CD4-positive, alpha-beta T cell treated with Interleukin-4 for 4 hours (primary cell): ENCODE measurements at places on chromosomes 6 and 20.

- DNase-seq, result no peak
Observed at GRCh38 chr20:6726761-6727160, 40.7 kb upstream of the BMP2 start.

GRCh38 chr20:36499723-36500501 lies 41.4 kb upstream of the MYL9 start:
- DNase-seq, result no peak

DNA sequence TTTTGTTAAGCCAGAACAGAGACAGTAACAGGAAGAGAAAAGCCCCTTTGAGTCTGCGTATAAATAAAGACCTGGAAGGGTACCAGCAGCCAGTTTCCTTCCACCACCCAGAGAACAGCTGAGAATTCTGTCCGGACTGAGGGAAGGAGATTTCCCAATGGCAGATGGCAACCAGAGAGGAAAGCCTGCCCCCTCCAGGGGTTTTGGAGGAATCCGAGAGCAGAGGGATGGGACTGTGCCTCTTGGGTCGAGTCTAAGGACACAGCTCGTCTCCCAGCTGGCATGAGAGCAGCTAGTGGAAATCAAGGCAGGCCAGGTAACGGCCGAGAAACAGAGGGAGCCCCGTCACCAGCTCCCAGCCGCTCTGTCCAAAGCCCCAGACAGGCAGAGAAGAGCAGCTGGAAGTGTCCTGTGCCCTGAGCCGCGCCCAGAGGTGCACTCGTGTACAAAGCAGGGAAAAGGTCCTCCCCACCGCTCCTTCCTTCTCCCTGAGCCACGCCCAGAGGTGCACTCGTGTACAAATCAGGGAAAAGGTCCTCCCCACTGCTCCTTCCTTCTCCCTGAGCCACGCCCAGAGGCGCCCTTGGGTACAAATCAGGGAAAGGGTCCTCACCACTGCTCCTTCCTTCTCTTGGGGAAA lies 134.0 kb upstream of the SNX9 start:
- no peak for DNase-seq

DNA sequence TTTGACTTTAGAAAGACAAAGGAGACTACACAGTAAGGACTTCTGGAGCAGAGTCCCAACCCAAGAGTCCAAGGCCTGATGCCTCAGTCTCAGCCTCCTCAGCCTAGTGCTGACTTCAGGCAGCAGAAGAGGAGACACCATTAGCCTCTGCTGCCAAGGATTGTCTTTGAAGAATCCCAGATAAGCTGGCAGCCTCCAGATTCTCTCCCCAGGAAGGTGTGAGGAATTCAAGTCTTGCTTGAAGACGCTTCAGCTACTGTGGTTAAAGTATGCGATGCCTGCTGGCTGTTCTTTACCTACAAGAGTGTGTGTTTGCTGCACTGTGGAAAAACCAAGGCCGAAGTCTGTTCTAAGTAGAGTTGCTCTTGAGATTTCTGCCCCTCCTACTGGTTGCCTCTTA lies 215.9 kb upstream of the TCF21 start:
- DNase-seq, result no peak

DNA sequence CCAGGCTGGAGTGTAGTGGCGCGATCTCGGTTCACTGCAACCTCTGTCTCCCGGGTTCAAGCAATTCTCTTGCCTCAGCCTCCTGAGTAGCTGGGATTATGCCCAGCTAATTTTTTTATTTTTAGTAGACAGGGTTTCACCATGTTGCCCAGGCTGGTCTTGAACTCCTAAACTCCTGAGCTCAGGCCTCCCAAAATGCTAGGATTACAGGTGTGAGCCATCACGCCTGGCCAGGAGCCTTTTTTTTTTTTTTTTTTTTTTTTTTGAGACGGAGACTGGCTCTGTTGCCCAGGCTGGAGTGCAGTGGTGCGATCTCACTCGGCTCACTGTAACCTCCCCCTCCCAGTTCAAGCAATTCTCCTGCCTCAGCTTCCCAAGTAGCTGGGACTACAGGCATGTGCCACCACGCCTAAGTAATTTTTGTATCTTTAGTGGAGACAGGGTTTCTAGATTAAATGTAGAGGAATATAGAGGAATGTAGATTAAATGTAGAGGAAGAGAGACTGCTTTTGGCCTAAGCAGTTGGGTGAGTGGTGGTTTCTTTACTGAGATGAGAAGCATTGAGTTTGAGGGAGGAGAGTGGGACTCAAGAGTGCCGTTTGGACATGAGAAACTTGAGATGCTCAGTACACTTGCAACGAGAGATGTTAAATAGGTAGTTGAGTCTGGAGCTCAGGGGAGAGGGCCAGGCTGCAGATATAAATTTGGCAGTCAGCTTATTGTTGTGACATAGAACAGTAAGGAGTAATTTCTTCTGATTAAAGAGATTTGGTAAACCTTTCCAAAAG lies 16.7 kb downstream of the VAPB start:
- DNase-seq, result no peak

DNA sequence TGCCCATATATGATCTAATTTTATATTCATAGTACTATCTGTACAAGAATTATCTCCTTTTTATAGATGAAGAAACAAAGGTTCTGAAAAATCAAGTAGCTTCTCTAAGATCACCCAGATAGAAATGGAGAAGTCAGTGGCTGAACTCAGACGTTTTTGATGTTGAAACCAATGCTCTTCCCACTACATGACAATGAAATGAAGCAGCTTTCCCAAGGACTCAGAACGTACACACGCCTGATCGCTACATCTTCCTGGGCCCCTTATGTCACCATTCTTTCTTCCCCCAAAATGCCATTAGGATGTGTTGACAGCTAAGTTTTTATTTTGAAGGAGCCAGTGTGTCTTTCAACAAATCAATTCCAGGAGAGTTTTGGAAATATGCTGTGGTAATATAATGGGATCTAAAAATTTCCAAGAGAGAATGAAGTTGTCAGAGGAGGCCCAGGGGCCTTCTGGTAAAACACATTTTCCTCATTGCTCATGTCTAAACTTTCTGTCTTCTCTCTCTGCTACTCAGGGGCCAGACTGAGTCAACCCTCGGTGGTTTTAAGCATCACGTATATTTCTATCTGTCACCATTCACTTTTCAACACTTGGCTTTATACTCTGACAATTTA lies 98.1 kb upstream of the COL21A1 start:
- no peak for DNase-seq

GRCh38 chr6:107677399-107677798 lies 146.7 kb downstream of the SCML4 start:
- no peak for DNase-seq

- peak; percentile 75 for DNase-seq
Observed at GRCh38 chr6:14743474-14744211, 502.2 kb upstream of the JARID2 start.

GRCh38 chr6:17957904-17958620 lies 29.4 kb downstream of the KIF13A start:
- no peak for DNase-seq

GRCh38 chr6:150470960-150471665 lies 102.3 kb downstream of the IYD start:
- no peak for DNase-seq

DNA sequence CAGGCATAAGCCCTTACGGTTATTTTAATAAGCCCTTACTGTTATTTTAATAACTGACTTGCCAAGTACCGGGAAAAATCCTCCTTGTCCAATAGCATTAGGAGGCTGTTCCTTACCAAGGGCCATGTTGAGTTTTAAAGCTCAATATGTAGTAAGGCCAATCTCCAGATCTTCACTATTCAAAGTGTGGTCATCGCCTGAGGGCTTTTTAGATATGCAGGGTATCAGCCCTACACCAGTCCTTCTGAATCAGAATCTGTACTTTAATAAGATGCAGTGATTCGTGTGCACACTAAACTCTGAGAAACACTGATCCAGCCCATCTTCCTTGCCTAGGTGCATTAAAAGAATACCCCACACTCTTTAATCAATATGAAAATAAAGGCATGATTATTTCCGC lies 72.8 kb upstream of the ZNF133 start:
- DNase-seq, result no peak

DNA sequence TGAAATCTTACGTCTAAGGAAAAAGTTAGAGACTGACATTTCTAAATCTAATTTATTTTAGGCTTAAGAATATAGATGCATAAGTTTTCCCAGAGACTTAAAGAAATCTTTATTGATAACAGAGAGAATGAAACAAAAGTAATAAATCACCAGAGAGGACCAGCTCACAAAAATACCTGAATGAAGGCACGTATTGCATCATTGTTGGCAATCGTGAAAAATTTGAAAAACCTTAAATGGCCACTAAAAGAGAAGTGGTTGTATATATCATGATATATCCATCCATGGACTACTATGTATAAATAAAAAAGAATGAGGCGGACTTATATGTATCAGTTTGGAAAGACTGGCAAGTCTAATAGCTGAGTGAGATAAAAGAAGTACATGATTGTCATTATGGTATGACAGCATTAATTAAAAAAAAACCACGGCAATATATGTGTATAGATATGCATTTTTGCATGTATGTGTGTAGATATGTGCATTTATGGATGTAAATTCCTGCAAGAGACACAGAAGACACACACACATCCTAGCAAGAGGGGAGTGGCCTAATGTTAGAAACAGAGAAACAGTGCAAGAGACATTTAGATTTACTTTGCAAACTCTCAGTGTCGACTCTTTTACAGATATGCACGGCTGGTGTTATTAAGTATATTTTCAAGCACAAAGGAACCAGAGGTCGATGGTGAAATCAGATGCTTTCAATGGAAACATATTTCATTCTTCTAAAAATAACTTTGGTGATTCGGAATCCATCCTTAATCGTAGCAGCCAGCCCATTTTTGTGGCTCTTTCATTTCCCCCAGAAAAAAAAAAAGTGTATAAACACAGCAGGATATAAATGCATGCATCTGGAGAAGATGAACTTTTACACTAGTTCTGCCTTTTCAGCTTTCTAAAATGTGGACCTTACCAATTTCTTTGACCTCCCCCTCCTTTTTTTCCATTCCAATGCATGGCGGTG lies 156.1 kb upstream of the SALL4 start:
- DNase-seq, result no peak

DNA sequence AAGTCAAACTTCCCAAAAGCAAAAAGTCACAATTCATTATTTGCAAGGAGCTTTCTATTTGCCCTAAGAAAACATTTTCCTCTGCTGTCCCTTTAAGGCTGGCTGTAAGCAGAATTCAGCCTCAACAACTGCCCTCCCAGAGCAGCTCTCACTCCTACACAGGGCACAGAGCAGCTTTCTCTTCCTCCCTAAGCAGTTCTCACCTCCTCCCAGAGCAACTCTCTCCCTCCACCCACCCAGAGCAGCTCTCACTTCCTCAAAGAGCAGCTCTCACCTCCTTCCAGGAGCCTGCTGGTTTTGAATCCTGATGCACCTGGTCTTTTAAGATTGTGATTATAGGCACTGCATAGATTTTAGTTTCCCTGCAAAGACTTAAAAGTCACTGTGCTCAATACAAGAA lies 120.6 kb upstream of the TMEM181 start:
- DNase-seq, result no peak

DNA sequence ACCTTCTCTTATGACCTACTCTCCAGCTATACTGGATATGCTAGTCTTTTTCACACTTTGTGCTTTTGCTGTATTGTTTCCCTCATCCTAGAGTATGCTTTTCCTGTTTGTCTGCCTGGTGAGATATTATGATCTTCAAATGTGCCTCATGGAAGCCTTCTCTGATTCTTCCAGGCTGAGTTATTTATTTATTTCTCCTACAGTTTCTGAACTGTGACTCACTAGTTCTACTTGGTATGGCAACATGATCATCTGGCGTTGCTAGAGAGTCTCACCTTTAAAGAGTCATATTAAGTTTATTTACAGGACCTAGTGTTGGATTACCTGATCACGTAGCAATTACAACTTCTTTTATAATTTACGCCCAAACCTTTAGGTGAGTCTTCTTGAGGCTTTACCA lies 81.2 kb upstream of the HDAC2 start:
- DNase-seq, result no peak

GRCh38 chr6:147161974-147162495 lies 42.2 kb upstream of the STXBP5 start:
- DNase-seq, result no peak
